ENCODE measurements at places on chromosomes 7 and 10.

GRCh38 chr7:105281966-105282365, 106.8 kb downstream of the SRPK2 start:
- no peak for DNase-seq

- no peak for DNase-seq
Measured at GRCh38 chr10:1706711-1707110, 30.6 kb downstream of the ADARB2 start.

GRCh38 chr7:46146454-46147255, 225.6 kb upstream of the IGFBP3 start:
- no peak for DNase-seq

DNA sequence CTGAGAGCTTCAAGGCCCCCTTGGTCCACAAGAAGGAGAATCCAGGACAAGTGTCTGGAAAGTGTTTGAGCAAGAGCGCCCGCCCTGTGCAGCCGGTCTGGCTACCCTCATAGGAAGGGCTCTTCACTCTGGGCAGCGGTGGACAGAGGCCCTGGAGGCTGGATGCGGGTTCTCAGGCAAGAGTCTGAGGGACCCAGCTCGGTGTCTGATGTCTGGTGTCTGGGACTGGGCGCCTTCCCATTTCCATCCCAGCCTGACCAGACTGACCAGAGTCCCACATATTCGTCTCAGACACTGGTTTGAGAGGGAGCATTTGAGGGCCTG, 59.8 kb downstream of the HK1 start:
- no peak for DNase-seq

GRCh38 chr10:47400251-47400650, 16.2 kb upstream of the ZNF488 start:
- no peak for DNase-seq
